ENCODE measurements at places on chromosomes 5 and 9.

GRCh38 chr9:34372467-34373011 is 4.2 kb downstream of the MYORG start:
- no peak for DNase-seq

- DNase-seq: no peak
Observed at GRCh38 chr9:89171693-89172092, 6.9 kb downstream of the SHC3 start.

GRCh38 chr5:124796495-124796894 is 50.1 kb upstream of the ZNF608 start:
- DNase-seq: no peak

GRCh38 chr9:130868230-130868629 is 28.4 kb downstream of the QRFP start:
- no peak for DNase-seq
